Activated CD4-positive, alpha-beta T cell treated with anti-CD3 and anti-CD28 coated beads for 36 hours (primary cell): ENCODE measurements at places on chromosomes 2 and 18. TPM values are rescaled to one million over a fixed set of nuclear protein-coding genes. Genes with fewer than 3 reads are reported as not detected.

TXNDC2 gene
- not detected for total RNA-seq

IL36RN gene
- not detected for total RNA-seq

GRCh38 chr2:45888167-45888566 is 236.7 kb downstream of the PRKCE start:
- no peak overlapping the region for H3K4me3 ChIP-seq
- DNase-seq, result no peak
- H3K4me1 ChIP-seq, result peaks cover 40% of the 10 kb centered on the region

- no peaks in the 10 kb centered on the region for H3K27me3 ChIP-seq
- H3K4me3 ChIP-seq, result no peak overlapping the region
- no peak overlapping the region for H3K27ac ChIP-seq
- no peak for DNase-seq
Measured at GRCh38 chr2:223971731-223972130, 14.5 kb downstream of the MRPL44 start.

GRCh38 chr2:28393114-28393836 is 617 bp downstream of the FOSL2 start:
- H3K27ac ChIP-seq, result peak overlapping the region; percentile 99
- no peaks in the 10 kb centered on the region for H3K27me3 ChIP-seq
- DNase-seq, result peak; percentile 72
- H3K36me3 ChIP-seq, result peaks cover 15% of the 10 kb centered on the region

GRCh38 chr18:24764766-24765165 is 304.3 kb downstream of the HRH4 start:
- DNase-seq, result no peak
- H3K27me3 ChIP-seq, result peaks cover 18% of the 10 kb centered on the region
- H3K27ac ChIP-seq, result no peak overlapping the region
